ENCODE measurements at places on chromosomes 13 and 19. TPM values are rescaled to one million over a fixed set of nuclear protein-coding genes. Genes with fewer than 3 reads are reported as not detected.

ZNF763 gene
- 1.7 TPM for total RNA-seq

LGALS4 gene
- total RNA-seq = 0.54 TPM

DNA sequence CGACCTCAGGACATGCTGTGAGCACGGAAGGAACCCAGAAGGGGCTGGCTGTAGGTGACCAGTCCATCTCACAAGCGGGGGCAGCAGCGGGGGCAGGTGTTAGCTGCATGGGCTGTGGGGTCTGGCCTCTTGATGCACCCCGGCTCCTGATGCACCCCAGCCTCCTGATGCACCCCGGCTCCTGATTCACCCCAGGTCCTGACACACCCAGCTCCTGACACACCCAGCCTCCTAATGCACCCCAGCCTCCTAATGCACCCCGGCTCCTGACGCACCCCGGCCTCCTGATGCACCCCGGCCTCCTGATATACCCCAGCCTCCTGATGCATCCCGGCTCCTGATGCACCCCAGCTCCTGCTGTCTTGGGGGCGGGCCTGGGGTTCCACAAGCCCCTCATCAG is 7.4 kb downstream of the LSM7 start:
- peaks cover 9% of the 10 kb centered on the region for H3K36me3 ChIP-seq
- no peaks in the 10 kb centered on the region for H3K4me1 ChIP-seq
- H3K4me3 ChIP-seq = no peak overlapping the region
- H3K27me3 ChIP-seq = no peaks in the 10 kb centered on the region
- no peak overlapping the region for H3K27ac ChIP-seq

- H3K27me3 ChIP-seq = no peaks in the 10 kb centered on the region
- H3K27ac ChIP-seq = no peak overlapping the region
- H3K4me3 ChIP-seq = no peak overlapping the region
- no peaks in the 10 kb centered on the region for H3K36me3 ChIP-seq
These were observed 92.6 kb downstream of the MIPEP start for GRCh38 chr13:23796551-23796950.

DNA sequence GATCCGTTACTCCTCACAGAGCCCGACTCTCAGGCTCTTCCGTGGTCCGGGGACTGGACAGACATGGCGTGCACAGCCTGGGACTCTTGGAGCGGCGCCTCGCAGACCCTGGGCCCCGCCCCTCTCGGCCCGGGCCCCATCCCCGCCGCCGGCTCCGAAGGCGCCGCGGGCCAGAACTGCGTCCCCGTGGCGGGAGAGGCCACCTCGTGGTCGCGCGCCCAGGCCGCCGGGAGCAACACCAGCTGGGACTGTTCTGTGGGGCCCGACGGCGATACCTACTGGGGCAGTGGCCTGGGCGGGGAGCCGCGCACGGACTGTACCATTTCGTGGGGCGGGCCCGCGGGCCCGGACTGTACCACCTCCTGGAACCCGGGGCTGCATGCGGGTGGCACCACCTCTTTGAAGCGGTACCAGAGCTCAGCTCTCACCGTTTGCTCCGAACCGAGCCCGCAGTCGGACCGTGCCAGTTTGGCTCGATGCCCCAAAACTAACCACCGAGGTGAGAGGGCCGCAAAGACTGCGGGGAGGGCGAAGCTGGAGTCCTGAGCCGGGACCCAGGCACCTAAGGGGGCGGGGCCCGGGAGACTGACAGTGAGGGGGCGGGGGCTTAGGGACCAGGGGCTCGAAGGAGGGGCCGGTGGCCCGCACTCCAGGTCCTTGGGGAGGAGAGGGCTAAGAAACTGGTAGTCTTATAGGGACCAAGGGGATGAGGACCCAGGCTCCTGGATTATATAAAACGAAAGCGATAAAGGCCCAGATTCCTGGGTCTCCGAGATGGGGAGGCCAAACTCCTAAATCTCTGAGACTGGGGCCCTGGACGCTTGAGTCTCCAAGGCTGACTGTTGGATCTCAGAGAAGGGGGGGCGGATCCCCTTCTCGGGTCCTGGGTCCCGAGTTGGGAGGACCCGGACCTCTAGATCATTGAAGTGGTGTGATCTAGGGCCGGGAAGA is 2.0 kb downstream of the ETV2 start:
- H3K27ac ChIP-seq = peak overlapping the region; percentile 64
- peak; percentile 93 for DNase-seq
- peak overlapping the region; percentile 50 for H3K4me3 ChIP-seq
- H3K27me3 ChIP-seq = no peaks in the 10 kb centered on the region
- no peaks in the 10 kb centered on the region for H3K36me3 ChIP-seq

DNA sequence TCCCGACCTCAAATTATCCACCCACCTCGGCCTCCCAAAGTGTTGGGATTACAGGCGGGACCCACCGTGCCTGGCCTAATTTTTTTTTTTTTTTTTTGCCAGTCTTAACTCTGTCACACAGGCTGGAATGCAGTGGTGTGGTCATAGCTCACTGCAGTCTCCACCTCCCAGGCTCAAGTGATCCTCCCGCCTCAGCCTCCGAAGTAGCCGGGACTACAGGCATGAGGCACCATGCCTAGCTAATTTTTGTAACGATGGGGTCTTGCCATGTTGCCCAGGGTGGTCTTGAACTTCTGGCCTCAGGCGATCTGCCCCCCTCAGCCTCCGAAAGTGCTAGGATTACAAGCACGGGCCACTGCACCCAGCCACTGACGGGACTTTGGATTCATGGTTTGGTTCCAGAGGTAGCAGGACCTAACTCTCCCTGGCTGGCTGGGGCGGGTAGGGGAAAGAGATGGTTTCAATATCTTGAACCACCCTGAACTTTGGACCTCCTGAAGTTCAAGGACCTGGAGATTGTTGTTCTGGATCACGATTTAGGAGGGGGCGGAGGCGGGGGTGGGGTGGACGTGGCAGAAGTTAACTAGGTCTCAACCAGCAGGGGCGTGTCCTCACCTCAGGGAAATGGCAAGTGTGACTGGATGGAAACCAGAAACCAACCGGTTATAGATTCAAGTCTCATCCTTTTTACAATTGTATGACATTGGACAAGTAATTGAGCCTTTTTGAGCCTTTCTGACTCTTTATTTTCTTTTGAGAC is 40.8 kb downstream of the IER2 start:
- no peaks in the 10 kb centered on the region for H3K4me1 ChIP-seq
- no peak overlapping the region for H3K27ac ChIP-seq
- no peak overlapping the region for H3K4me3 ChIP-seq
- no peak for DNase-seq

DNA sequence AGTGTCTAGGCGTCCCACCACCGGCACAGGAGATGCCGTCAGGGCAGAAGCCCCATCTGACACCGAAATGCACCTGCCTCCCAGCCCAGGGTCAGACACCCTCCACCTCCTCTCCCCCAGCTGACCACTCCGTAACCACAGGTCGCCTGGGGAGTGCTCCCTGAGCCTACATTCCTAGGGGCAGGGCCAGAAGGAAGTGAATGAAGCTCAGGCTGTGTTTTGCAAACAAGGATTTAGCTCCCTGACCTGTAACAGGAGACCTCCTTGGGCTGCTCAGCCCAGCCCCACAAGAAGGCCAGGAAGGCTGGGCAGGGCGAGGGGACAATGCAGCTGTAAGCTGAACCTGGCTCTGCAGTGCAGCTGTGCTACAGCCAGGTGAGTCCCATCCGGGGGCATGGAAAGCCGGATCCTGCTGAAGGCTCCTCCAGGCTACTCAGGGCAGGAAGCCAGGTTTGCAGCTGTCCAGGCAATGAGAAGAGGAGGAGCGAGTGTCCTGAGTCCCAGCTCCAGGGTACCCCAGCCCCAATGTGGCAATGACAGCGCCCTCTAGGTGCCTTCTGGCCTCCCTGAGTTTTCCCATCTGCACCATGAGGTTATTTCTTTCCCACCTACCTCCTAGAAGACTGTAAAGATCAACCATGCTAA is 42.1 kb downstream of the RHPN2 start:
- DNase-seq = peak; percentile 63
- H3K27ac ChIP-seq = peak overlapping the region; percentile 69
- no peaks in the 10 kb centered on the region for H3K27me3 ChIP-seq
- peaks cover 20% of the 10 kb centered on the region for H3K4me1 ChIP-seq

DNA sequence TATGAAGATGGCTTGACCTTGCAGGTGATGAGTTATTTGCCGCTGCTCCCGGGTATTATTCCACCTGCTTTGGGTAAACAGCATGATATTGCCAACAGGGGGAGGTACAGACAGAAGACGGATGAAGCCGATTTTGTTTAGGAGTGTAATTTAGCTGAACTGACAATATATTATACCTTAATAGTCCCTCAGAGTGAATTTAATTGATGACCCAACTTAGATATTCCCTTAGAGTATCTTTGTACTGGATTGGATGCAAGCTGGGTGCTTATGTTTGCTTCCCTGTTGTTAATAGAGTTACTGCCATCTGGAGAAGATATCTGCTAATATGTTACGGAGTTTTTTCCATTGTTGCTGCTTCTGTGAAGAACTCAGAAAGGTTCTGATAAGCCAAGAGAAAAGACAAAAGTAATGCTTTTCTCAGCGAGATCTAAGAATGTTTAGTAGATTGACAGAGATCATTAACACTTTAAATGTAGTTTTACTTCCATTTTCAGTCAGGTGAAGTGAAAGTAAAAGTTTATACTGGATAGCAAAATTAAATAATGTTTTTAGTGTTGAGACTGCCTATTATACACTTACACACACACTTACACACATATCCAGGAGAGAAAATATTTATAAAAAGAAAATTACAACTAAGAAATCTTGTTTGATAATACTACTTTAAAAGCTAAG is 2220.8 kb upstream of the PCDH20 start:
- H3K4me3 ChIP-seq = no peak overlapping the region
- DNase-seq = no peak
- no peak overlapping the region for H3K27ac ChIP-seq

DNA sequence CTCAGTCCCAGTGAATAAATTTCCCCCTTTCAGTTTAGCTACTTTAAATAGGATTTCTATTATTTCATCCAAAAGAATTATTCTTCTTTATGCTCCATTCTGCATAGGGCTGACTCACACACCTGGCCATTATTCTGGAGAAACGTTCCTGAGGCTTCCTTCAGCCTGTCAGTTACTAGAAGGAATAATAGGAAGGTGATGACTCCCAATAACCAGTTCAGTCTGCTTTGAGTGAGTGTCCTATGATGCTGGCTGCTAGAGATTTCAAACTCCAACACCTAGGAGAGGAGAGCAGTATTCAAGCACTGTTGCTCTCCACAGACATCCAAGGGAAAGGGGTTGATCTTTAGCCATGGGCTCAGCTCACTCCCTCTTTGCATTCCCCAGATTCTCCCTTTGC is 117.8 kb downstream of the KCTD12 start:
- DNase-seq = no peak
- H3K27ac ChIP-seq = no peak overlapping the region
- H3K36me3 ChIP-seq = no peaks in the 10 kb centered on the region
- H3K4me3 ChIP-seq = no peak overlapping the region
- no peaks in the 10 kb centered on the region for H3K4me1 ChIP-seq

Measured in H1 (cell line).